ENCODE measurements at places on chromosomes 6 and 20. TPM values are rescaled to one million over a fixed set of nuclear protein-coding genes. Genes with fewer than 3 reads are reported as not detected.

CST9L gene
- not detected for total RNA-seq

DNA sequence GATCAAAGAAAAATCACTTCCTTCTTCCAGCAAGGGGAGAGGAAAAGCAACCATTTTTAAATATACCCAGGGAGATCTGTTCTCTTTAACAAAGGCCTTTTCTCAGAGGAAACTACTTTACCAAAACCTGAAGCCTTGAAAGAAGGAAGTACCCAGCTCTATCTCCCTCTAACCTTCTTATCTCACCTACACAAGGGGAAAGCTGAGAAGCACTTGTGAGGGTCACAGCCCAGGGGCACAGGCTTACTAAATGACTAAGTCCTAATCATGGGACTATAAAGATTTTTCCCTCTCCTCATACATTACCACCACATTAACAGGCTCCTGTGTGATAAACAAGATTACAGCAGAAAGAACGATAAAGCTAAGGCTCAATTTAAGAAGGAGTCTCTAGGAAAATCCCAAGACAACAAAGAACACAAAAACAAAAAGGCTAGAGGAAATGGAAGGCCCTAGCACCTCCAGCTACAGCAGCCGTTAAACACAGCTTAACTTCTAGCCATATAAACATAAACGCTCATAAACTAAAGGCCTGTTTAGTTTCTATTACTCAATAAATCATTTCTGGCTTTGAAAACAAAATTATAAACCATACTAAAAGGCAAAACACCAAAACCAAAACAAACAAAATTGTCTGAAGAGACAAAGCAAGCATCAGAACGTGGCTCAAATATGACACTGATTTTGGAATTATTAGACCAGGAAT lies 284.9 kb upstream of the ECI2 start:
- ATAC-seq: no peak

DNA sequence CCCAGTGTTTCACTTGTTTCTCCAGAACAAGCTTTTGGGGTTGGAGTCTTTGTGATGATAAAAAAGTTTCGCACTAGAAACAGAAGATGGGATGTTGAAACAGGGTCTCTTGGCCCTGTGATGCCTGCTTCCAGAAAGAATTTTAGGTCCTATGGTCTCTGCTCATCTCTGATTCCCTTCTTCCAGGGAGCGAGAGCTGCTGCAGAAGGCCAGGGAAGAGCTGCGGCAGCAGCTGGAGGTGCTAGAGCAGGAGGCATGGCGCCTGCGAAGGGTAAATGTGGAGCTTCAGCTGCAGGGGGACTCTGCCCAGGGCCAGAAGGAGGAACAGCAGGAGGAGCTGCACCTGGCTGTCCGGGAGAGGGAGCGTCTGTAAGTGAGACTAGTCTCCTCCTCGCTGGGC lies 18.3 kb downstream of the CEP250 start:
- no peak for ATAC-seq

DNA sequence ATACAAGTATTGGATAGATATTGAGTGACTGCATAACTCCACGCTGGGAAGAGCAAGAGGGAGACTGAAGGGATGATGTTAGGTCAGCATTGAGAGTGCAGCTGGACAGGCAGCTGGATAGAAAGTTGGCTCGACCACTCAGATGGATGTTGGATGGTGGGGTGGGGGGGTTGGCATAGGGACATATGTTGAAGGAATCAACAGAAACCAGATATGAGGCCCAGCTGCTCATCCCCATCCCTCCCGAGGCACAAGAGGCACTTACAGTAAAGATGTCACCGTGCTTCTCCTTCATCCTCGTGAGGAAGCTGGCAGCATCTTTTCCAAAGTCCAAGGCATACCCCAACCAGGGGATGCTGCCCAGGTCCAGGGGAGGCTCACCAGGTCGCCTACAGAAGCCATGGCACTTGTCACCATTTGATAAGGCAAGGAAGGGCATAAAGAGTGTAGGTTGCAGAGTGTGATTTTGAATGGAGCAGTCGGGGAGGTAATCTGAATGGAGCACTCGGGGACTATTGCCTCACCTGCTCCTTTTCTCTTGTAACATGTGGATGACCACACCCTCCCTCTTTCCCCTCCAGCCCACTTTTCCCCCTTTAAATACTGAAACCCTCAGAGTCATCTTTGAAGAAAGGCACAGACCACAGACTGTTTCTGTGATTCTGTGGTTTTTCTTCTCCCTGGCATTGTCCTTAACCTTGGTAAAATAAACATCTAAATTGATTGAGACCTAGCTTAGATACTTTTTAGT lies 18.0 kb downstream of the PTGIS start:
- ATAC-seq: no peak

- no peak for ATAC-seq
Measured at GRCh38 chr6:17519120-17519519, 81.0 kb upstream of the FAM8A1 start.
